ENCODE measurements at places on chromosomes 3 and 15.

DNA sequence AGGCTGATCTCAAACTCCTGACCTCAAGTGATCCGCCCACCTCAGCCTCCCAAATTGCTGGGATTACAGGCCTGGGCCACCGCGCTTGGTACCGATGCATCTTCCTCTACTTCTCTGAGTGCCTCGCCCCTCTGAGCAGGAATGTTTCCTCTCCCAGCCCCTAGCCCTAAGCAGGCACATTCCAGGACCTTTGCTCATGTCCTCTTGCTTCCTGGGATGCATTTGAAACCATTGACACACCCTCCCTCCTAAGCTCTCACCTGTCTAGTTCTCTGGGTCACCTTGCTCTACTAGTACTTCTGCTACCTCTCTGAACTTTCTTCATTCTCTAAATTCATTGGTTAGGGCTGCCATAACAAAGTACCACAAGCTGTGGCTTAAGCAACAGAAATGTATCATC, 17.9 kb upstream of the UACA start:
- no peak for DNase-seq

DNA sequence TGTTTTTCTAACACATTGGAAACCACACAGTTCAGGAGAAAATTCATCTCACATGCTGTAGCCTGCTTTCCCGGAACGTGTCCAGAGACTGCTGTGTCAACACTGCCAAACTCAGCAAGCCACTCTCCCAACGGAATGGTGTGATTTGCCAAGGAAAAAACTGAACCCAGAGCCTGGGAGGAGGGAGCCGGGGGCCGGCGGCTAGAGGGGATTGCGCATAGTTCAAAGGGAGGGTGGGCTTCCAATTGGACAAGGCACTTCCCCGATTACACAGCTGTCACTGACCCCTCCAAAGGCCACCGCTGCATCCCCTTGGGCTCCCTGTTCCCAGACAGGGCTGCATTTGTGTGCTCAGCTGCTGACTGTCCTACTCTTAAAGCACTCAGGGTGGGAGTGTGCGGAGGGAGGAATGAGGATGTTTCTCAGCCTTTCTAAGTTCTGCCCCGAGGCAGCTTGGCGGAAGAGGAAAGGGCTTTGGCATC, 256.2 kb downstream of the ZNF621 start:
- peak; percentile 67 for DNase-seq

DNA sequence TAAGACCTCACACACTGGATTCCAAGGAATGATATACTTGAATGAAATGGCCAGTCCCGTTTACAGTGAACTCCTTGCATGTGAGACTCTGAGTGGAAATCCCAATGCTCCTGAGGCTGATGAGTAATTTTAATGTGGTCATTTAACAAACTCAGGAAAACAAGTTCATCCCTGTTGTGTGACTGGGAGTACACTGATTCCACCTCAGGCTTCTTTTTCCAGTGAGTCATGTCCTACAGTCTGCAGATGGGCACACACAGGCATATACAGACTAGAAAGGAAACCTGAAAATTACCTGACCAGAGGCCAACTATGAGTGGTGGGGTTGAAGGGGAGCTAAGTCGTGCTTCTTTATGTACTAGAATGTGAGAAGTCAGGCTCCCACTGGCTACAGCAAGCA, 5.8 kb downstream of the SQOR start:
- DNase-seq: peak; percentile 87

DNA sequence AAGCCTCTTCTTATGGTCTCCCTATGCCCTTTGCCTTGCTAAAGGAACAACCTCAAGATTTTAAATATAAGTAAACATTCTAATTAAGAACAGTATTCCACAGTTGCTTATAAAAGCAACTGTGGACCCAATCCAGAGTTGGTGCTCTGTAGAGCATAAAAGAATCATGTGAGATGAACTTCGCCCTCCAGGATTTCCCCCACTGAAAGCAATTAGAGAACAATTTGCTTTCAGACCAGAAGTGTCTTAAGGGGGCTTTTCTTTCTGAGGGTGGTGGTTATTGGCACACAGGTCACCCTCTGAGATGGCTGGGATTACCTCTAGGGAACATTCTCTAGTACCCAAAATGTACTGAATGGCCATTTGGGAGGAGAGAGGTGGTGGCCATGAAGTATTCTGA, 10.6 kb downstream of the ZNF592 start:
- DNase-seq: no peak

DNA sequence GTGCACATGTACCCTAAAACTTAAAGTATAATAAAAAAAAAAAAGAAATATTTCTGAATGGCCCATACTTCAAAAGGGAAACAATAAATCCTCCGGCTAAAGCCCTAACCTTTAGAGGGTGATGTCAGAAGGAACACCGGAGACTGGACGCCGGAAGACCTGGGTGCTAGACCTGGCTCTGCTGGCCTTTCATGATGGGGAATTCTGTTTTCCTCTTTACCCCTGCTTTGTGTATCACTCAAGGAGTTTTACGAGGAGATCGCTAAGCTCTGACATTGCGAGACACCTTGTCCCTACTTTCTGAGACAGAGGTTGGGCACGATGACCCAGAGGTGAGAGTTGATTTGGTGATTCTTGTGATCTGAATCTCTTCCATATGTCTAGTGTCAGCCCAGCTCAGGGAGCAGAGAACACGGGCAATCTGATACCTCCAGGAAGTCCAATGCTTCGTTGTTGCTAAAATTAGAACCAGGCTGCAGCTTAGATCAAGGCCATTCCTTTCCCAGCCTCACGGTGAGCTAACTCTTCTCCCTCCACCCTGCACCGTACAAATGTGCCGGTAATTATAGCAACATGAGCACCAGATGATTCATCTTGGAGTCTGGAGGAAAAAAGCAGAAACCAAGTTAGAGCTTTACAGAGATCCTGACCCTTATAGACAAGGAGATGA, 42.0 kb upstream of the CFAP161 start:
- peak; percentile 98 for DNase-seq

DNA sequence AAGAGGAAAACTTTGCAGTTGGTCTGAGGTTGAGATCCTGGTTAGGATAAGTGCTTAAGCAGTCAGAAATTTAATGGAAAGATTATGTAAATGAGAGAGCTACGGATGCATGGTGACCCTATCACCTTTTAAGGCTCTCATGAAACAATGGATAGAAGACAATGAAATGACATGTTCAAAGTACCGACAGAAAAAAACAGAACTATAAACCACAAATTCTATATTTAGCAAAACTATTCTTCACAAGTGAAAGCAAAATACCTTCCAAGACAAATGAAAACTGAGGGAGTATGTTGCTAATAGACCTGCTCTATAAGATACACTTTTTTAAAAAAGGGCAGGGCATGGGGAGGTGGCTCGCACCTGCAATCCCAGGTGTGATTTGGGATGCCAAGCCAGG, 32.2 kb downstream of the DNAAF4 start:
- no peak for DNase-seq
